Pulmonary artery endothelial cell (primary cell): ENCODE measurements at places on chromosomes 16 and 17. TPM values are rescaled to one million over a fixed set of nuclear protein-coding genes. Genes with fewer than 3 reads are reported as not detected.

DNA sequence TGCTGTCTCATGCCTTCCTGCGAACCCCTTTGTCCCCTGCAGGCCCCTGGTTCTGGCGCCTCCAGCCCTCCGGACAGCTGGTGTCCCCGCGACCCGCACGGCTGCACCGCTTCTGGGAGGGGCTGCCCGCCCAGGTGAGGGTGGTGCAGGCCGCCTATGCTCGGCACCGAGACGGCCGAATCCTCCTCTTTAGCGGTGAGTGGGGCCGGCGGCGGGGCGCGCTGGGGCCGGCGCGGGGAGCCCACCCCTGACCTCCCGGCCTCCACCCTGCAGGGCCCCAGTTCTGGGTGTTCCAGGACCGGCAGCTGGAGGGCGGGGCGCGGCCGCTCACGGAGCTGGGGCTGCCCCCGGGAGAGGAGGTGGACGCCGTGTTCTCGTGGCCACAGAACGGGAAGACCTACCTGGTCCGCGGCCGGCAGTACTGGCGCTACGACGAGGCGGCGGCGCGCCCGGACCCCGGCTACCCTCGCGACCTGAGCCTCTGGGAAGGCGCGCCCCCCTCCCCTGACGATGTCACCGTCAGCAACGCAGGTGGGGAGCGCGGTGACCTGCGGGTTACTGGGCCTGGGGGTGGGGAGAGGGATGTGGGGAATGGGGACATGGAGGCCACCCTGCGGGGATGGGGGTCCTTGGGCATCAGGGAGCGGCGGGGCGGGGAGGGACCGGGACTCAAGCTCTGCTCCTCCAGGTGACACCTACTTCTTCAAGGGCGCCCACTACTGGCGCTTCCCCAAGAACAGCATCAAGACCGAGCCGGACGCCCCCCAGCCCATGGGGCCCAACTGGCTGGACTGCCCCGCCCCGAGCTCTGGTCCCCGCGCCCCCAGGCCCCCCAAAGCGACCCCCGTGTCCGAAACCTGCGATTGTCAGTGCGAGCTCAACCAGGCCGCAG, 7.1 kb upstream of the IL32 start:
- no peak for DNase-seq

DNA sequence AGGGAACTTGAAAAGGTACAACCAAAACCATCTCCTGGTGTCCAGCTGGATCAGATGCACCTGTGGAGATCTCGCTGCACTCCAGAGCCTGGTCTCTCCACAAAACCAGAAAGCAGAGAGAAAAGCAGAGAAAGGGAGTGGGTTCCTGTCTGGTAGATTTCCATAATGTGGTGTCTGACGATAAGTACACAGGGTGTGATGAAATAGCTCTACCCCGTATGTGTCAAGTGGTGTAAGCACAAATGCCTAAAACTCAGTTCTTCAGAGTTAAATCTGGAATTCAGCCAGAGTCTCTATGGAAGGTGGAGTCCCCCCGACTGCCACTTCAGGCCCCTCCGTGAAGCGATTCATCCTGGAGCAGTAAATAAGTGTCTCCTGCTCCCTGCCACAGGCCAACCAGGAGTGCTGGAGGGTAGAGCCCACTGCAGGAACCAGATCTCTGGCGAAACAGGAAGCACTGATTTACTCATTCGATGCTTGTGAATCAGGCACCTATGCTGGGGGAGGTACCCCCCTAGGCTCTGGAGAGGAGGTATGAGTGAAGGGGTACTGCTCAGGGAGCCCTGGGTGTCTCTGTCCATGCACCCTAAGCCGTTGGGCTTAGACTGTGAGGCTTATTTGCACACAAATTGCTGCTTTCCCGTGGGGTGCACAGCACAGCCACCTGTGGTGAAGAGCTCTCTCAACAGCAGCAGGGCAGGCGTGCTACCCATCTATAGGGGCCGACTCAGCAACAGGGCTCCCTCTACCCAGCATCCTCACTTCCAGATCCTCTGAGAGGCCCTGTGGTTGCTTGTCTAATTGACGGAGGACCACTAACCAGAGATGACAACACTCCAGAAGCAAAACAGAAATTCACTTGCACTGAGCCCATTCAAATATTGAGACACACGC, 97.1 kb upstream of the MYOCD start:
- DNase-seq = no peak

- no peak for DNase-seq
Measured at GRCh38 chr17:45430738-45431530, 1.7 kb downstream of the ARHGAP27 start.

- no peak for DNase-seq
Measured at GRCh38 chr17:59851439-59852375, 41.0 kb downstream of the TUBD1 start.

The LGALS3BP gene
- total RNA-seq = 2.3 and 4.1 TPM in 2 replicates

GRCh38 chr17:75647061-75647460, 13.8 kb downstream of the SMIM5 start:
- DNase-seq = no peak

GRCh38 chr17:49886036-49886435, 38.2 kb upstream of the TAC4 start:
- DNase-seq = no peak

- no peak for DNase-seq
Measured at GRCh38 chr16:1117176-1117900, 21.3 kb upstream of the C1QTNF8 start.

The CASKIN2 gene
- 6.6 and 9.2 TPM in 2 replicates for total RNA-seq

The PEX12 gene
- 2.4 and 3.1 TPM in 2 replicates for total RNA-seq

- no peak for DNase-seq
Measured at GRCh38 chr17:8371786-8372185, 4.7 kb downstream of the KRABD2 start.
